ENCODE measurements at places on chromosomes 13 and 19.
A peak's percentile ranks its signal among the peaks of the same experiment; 100 is the strongest.

- no peak for DNase-seq
These were observed 110.0 kb downstream of the KCNRG start for GRCh38 chr13:50125304-50125553.

DNA sequence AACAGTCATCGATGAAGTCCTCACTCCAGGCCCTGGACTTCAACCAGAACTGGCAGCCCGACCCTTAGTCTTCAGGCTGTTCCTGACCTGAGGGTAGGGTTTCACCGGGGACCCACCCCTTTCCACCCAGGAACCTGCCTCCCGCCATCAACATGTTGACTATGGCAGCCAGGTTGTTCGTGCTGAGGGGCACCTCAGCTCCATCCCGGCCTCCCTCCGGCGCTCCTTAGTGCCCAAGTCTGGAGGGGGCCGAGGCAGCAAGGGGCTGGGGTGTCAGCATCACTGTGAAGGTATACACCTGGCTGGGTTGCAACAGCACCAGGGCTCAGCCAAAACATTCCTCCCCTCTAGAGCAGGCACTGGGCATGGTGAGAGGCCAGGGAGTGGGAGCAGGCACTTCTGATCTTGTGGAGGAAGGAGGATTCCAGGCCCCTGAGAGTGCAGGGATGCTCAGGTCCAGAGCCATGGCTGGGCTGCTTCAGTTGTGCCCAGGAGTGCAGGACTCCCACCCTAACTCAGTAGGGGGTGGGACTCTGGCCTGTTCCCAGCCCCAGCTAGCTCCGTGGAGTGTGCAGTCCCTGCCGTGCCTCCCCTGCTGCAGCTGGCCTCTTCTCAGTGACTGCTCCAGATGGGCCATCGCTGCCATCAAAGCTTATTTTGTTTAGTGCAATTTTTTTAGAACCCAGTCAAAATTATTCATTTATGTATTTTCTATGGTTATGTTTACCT, 1445.9 kb downstream of the PCDH9 start:
- DNase-seq: no peak

DNA sequence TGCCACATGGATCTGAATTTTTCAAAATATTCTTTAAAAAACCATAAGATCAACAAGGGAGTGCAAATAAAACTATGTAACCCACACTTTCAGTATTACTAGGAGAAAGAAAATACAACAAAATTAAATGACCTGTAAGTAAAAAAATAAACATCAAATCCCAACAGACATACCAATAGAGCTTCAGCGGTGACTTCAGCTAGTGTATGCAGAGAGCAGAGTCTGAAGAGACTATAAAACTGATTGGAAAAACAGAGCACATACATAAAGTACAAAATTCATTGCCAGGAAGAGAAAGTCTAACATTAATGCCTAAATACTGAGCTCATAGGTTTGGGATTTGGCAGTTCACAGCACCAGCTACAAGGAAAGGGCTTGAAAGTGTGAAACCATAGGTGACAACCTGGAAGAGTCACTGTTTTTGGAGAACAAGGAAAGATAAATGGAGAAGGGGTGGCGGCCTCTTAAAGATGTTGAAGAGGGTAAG, 291.1 kb downstream of the LMO7 start:
- DNase-seq: no peak

DNA sequence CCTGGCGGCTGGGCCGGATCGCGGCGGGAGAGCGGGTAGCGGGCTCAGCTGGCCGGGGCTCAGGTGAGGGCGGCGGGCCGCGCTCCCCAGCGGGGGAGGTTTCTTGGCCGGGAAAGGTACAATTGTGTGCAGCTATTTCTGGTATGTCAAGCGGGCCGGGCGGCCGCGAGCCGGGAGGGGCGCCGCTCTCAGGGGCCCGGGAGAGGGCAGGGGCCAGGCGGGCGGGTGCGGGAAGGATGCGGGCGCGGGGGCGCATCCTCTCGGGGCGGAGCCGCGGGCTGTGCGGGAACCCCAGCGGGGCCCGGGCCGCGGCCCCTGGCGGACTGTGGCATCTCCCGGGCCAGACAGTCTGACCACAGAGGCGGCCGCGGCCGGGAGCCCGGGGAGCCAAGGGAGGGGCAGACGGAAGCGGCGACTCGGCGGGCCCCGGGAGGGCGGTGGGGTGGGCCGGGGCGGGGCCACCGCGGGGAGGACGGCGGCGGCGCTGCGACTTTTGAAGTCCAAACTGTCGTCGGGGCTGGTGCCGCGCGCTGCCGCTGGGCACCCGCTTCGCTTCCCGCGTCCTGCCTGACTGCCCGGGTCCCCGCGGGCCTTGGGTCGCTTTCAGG, at the start of gene LMO7:
Gene LMO7, plus strand, starts transcription at position 503 of the 608 bp plus-strand sequence. CDS start 328 bp downstream, outside the sequence.
- peak; percentile 55 for DNase-seq

GRCh38 chr13:78881054-78881453, 222.1 kb upstream of the OBI1 start:
- no peak for DNase-seq
